Activated CD4-positive, alpha-beta memory T cell treated with anti-CD3 and anti-CD28 coated beads for 36 hours (primary cell): ENCODE measurements at places on chromosomes 5 and 9. TPM values are rescaled to one million over a fixed set of nuclear protein-coding genes. Genes with fewer than 3 reads are reported as not detected.

GRCh38 chr5:104170926-104171325 lies 608.3 kb upstream of the NUDT12 start:
- no peaks in the 10 kb centered on the region for H3K27me3 ChIP-seq
- H3K4me1 ChIP-seq = no peaks in the 10 kb centered on the region
- H3K36me3 ChIP-seq = no peaks in the 10 kb centered on the region
- H3K27ac ChIP-seq = no peak overlapping the region

- no peaks in the 10 kb centered on the region for H3K36me3 ChIP-seq
- DNase-seq = no peak
- peaks cover 26% of the 10 kb centered on the region for H3K27me3 ChIP-seq
- no peak overlapping the region for H3K27ac ChIP-seq
Observed at GRCh38 chr5:90871391-90871991, 312.9 kb downstream of the ADGRV1 start.

DNA sequence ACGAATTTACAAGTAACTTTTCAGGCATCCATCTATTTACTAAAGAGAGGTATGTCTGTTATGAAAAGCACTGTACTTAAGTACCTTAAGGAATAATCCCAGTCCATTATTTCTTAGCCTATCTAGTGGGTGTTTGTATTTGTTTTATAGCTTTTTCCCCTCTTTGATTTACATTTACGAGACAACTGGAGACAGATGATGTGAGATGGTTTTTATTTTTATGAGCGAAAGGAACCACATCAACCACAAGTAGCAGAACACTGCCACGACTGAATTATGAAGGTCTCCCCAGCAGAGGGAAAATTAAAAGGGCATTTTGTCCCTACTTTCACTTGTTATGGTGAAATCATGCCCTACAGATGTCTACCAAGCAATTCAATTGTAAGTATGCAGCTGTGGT lies 357.8 kb downstream of the NFIB start:
- DNase-seq = no peak
- H3K27ac ChIP-seq = no peak overlapping the region
- no peaks in the 10 kb centered on the region for H3K36me3 ChIP-seq

DNA sequence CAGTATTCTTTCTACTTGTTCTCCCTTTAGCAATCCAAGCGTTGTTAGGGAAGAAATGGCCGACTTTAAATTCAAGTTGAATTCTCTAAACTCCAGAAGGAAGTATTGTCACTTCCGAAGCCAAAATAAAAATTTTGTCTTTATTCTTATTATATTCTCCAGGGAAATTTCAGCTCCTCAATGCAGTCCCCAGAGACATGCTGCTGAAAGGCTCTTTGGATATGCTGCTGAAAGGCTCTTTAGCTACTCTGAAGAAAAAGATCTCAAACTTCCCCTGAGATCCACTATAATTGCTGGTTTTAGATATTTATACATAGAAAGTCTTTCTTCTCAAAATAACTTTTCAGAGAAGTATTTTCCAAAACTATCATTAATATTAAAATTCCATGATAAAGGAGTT lies 92.3 kb upstream of the PARP8 start:
- no peak overlapping the region for H3K27ac ChIP-seq
- no peak overlapping the region for H3K4me3 ChIP-seq
- H3K4me1 ChIP-seq = peaks cover 15% of the 10 kb centered on the region
- DNase-seq = no peak
- H3K36me3 ChIP-seq = no peaks in the 10 kb centered on the region

DNA sequence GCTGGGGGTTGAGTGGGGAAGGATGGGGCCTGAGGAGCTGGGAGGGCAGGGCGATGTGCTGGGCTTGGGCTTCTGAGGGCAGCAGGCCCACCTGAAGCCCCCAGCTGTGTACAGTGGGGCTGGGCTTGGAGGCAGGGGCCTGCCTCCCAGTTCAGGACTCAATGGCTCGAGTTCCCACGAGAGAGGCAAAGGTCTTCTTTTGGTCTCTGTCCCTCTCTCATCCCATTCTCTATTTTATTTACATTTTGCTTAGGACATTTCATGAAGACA lies 180.6 kb downstream of the MACROH2A1 start:
- H3K4me1 ChIP-seq = no peaks in the 10 kb centered on the region
- no peak overlapping the region for H3K4me3 ChIP-seq
- no peaks in the 10 kb centered on the region for H3K36me3 ChIP-seq
- no peak overlapping the region for H3K27ac ChIP-seq
- DNase-seq = peak; percentile 1

DNA sequence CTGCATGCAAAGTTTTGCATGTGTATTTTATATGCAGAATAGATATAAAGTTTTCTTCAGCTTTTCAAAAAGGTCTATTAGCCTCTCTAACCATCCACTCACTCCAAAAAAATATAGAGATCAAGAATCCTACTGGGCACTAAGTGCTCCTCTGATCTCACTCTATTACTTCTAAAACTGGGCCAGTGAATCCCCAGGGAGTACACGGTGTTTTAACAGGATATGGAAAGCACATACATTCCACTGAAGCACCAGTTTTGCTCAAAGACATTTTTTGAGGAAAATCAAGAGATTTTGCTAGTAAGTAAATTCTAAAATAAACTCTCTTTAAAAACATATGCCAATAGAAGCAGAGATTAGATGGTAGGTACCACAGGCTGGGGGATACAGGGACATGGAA lies 95.2 kb downstream of the DEPDC1B start:
- no peaks in the 10 kb centered on the region for H3K27me3 ChIP-seq
- H3K4me1 ChIP-seq = no peaks in the 10 kb centered on the region
- DNase-seq = no peak
- H3K36me3 ChIP-seq = no peaks in the 10 kb centered on the region

GRCh38 chr9:21506626-21507482 lies 24.7 kb upstream of the IFNE start:
- peaks cover 8% of the 10 kb centered on the region for H3K4me1 ChIP-seq
- H3K4me3 ChIP-seq = no peak overlapping the region
- no peaks in the 10 kb centered on the region for H3K36me3 ChIP-seq
- DNase-seq = no peak

DNA sequence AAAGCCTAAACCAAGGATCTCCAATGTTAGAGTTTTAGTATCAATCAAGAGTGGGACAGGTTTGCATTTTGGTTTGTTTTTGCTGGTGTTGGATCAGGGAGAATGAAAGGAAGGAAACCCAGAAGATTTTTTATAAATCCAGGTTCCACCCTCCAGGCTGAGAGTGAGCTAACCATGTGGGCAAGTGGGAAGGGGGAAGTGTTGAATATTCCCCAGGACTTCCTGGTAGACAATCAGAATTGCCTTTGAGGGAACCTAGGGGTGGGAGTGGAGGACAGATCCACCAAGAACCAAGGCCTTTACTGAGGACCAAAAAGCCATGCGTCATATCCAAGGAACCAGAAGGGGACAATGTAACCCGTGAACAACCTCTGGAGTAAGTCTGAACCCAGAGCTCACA lies 33.5 kb upstream of the PIK3R1 start:
- H3K36me3 ChIP-seq = no peaks in the 10 kb centered on the region
- H3K27me3 ChIP-seq = no peaks in the 10 kb centered on the region
- H3K27ac ChIP-seq = no peak overlapping the region
- peaks cover 6% of the 10 kb centered on the region for H3K4me1 ChIP-seq
- H3K4me3 ChIP-seq = no peak overlapping the region

DNA sequence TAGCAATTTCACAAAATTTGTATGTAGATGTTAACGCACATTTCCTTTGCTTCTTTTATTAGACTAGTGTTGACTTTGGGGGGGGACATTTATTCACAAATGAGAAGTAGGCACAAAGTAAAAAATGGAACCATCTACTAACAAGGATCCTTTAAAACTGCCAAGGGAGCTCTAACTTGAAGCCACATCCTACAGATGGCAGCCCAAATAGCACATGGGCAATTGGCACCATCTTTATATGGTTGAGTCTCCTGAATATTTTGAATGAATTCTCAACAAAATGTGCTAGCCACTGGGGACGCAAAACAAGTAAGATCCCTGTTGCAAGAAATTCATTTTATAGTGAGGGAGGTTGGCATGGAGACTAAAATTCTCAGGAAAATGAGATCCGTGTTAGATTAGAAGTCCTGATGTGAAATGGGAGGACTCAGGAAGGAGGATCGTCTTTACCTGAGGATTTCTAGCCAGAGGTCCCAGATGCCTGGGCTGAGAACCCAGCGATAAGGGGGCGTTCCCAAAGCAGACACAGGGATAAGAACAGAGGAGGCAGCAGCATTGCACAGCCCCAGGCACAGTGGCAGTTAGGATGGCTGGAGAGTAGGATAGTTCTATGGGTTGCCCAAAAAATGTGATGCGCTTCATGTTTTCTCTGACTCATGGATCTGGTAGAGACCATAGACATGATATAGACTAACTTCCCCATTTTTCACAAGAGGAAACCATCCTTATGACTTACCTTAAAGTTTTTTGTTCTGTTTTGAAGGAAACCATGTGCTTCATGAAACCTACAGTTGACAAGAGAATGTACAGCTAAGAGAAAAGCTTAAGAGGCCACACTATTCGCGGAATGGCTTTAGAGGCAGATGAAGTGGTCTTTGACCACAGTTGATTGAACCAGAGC lies 37.4 kb downstream of the C9orf152 start:
- H3K4me3 ChIP-seq = no peak overlapping the region
- H3K27ac ChIP-seq = no peak overlapping the region

- DNase-seq = no peak
- H3K27me3 ChIP-seq = no peaks in the 10 kb centered on the region
- H3K4me1 ChIP-seq = no peaks in the 10 kb centered on the region
- H3K4me3 ChIP-seq = no peak overlapping the region
Observed at GRCh38 chr9:121966706-121967105, 126.4 kb downstream of the TTLL11 start.

- no peak overlapping the region for H3K4me3 ChIP-seq
- H3K36me3 ChIP-seq = no peaks in the 10 kb centered on the region
- no peaks in the 10 kb centered on the region for H3K27me3 ChIP-seq
- DNase-seq = no peak
Observed at GRCh38 chr5:80928073-80928472, 32.1 kb upstream of the RASGRF2 start.

- no peak for DNase-seq
- no peaks in the 10 kb centered on the region for H3K4me1 ChIP-seq
- no peak overlapping the region for H3K4me3 ChIP-seq
- H3K36me3 ChIP-seq = no peaks in the 10 kb centered on the region
Observed at GRCh38 chr9:16921855-16922254, 51.4 kb upstream of the BNC2 start.

DNA sequence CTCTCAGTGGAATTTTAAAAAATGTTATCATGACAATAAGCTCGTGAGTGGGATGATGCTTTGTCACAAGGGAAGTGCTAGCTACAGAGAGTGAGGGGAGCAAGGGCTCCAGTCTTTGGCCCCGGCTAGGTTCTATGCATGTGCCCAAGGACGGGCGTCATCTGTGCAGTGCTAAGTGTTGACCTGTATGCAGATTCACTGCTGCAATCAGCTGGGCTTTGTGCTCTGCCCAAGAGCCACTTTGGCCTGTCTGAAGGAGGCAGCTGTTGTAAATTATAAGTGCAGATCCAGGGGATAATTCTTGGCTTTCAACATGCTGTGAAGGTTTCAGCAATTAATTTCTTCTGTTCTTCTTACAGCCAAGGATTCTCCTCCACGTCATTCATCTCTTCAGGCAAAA lies 268.6 kb downstream of the PSAT1 start:
- H3K27ac ChIP-seq = no peak overlapping the region
- no peaks in the 10 kb centered on the region for H3K27me3 ChIP-seq
- no peaks in the 10 kb centered on the region for H3K36me3 ChIP-seq

DNA sequence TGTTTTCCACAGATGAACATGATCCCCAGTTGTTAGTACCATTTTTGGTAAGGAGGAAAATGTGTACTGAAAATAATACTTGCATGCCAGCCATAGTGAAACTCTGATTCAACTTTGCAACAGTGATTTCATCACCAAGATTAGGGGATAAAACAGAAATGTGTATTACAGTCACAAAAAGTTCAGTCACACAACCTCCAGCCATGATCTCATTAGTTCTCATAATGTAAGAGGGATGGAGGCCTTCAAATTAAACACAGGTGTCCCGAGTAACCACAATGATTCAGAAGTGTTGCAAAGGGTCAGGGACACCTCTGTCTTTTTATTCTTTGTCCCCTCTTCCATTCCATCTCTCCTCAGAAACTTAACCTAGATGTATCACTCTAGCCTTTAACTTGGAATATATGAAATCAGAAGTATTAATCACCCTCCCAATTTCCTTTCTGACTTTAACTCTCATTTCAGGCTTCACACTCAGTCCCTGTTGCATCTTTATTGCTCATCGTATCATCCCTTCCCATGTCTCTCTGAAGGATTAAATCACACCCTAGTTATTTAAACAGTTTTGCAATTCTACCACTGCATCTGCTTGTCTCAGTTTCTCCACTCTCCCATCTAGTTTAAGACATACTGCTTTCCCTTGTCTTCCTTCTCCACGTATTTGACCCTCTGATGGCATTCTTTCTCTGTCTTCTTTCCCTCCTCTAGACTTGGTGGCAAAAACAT lies 291.2 kb downstream of the ADAMTS6 start:
- peaks cover 5% of the 10 kb centered on the region for H3K27me3 ChIP-seq
- no peak overlapping the region for H3K4me3 ChIP-seq
- no peak for DNase-seq
- H3K27ac ChIP-seq = no peak overlapping the region

DNA sequence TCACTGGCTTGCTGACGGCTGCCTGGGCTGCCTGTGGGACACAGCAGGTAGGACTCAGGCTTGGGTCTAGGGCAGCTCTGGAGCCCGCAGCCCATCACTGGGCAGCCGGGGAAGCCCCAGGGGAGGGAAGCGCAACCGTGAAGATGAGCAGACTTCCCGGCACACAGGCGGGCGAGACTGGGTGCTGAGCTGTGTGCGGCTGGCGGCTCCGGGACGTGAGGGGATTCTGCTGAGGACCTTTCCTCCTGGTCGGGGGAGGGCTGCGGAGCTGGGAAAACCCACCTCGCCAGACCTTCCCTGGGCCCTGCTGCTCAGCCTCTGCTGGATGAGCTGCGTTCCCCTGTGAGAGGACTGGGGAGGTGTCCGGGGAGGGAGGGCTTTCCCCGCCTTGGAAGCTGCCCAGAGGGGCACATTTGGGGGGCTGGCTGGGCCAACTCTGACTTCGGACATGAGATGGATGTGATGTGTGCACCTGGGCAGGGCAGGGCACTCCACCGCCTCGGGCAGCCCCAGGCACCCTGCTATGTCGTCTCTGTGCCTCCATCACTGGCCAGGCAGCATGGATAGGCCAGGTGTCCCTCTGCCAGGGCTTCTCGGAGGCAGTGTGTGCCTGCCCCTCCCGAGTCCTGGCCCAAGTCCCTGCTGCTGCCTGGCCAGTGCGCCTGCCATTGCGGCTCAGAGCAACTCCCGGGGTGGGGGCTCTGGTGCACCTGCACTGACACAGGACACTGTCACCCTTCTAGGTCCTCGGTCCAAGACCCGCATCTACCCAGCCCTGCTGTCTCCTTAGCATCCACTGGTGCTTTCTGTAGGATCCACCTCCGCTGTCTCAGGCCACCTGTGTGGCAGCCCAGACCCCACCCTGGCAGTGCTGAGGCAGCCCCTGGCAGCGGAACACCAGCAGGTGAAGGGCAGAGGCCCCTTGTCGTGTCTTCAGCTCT lies 66.4 kb downstream of the COL5A1 start:
- no peak for DNase-seq
- no peak overlapping the region for H3K27ac ChIP-seq
- H3K4me1 ChIP-seq = no peaks in the 10 kb centered on the region
- no peak overlapping the region for H3K4me3 ChIP-seq
- H3K27me3 ChIP-seq = no peaks in the 10 kb centered on the region

WNK2 gene
- total RNA-seq = 1.2 TPM

KIF12 gene
- total RNA-seq = not detected

THOC3 gene
- total RNA-seq = 148 TPM

RLN2 gene
- total RNA-seq = 5.0 TPM

EDIL3 gene
- not detected for total RNA-seq

F2RL2 gene
- not detected for total RNA-seq
